Stimulated activated CD4-positive, alpha-beta T cell treated with anti-CD3 and anti-CD28 coated beads, Interleukin-2, amount 100 ng/mL, for 24 hours (primary cell): ENCODE measurements at places on chromosomes 5 and 9.
A peak's percentile ranks its signal among the peaks of the same experiment; 100 is the strongest.

GRCh38 chr5:1243487-1244130 is 18.4 kb downstream of the SLC6A18 start:
- DNase-seq: no peak

DNA sequence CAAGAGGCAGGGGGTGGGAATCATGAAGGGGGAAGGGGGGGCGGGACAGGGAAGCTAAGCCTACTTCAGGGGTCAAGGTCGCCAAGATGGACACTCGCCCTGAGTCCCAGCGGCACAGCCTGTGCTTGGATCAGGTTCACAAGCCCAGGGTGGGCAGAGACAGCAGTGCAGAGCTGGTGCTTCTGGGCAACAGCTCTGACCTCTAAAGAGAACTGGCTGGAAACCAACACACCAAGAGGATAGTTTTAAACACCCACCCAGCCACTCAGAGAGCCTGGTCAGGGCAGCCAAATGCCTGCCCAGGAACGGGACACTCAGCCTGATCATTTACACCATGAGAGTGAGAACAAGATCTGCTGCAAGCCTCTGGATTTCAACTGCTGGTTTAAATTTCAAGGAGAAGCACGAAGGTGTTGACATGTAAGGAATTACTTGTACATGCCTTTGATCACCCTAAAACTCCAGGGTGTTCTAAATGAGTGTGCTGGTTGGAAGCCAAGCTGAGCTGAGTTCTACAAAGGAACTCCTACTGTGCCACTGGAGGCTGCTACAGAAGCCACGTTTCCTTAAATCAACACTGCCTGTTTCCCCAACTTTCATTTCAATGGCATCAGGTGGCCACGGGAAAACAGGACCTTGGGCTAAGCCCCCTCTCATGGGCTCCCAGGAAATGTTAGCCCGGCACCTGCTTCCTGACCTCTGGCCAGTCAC is 91.5 kb downstream of the TTLL11 start:
- DNase-seq: no peak

DNA sequence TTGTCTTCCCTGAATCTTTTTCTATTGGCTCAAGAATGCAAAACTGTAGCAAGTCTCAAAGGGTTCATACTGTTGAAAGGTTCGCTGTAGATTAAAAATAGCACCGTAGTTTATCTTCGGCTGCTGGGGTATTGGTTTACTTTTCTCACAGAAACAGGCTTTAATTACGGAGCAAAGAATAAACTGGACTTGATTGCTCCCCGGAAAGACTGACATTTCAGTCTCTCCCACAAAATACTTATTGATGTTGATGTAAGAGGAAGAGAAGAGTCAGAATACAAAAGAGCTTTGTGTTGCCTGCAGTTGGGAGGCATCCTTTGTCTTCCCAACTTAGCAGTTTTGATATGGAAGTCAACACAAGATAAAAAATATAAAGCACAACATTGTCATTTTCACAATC is 183.9 kb upstream of the DMAC1 start:
- DNase-seq: no peak

GRCh38 chr9:124037790-124038189 is 26.2 kb downstream of the LHX2 start:
- DNase-seq: no peak

DNA sequence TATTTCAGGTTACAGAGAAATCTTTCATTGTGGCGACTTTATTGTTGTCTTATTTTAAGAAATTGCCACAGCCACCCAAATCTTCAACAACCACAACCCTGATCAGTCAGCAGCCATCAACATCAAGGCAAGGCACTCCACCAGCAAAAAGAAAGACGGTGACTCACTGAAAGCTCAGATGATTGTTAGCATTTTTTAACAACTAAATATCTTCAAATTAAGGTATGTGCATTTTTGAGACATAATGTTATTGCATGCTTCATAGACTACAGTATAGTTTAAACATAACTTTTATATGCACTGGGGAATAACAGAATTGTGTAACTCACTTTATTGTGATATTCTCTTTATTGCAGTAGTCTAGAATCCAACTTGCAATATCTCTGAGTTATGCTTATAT is 263.4 kb downstream of the TMEM232 start:
- DNase-seq: no peak

GRCh38 chr9:136354592-136355085 is 8.9 kb downstream of the DNLZ start:
- no peak for DNase-seq

- peak; percentile 21 for DNase-seq
Measured at GRCh38 chr9:16133556-16134227, 580.8 kb downstream of the CCDC171 start.

GRCh38 chr9:118362123-118362522 is 657.9 kb downstream of the TLR4 start:
- no peak for DNase-seq

- DNase-seq: no peak
Measured at GRCh38 chr5:17089690-17090089, 127.7 kb upstream of the BASP1 start.

DNA sequence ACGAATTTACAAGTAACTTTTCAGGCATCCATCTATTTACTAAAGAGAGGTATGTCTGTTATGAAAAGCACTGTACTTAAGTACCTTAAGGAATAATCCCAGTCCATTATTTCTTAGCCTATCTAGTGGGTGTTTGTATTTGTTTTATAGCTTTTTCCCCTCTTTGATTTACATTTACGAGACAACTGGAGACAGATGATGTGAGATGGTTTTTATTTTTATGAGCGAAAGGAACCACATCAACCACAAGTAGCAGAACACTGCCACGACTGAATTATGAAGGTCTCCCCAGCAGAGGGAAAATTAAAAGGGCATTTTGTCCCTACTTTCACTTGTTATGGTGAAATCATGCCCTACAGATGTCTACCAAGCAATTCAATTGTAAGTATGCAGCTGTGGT is 357.8 kb downstream of the NFIB start:
- DNase-seq: no peak

DNA sequence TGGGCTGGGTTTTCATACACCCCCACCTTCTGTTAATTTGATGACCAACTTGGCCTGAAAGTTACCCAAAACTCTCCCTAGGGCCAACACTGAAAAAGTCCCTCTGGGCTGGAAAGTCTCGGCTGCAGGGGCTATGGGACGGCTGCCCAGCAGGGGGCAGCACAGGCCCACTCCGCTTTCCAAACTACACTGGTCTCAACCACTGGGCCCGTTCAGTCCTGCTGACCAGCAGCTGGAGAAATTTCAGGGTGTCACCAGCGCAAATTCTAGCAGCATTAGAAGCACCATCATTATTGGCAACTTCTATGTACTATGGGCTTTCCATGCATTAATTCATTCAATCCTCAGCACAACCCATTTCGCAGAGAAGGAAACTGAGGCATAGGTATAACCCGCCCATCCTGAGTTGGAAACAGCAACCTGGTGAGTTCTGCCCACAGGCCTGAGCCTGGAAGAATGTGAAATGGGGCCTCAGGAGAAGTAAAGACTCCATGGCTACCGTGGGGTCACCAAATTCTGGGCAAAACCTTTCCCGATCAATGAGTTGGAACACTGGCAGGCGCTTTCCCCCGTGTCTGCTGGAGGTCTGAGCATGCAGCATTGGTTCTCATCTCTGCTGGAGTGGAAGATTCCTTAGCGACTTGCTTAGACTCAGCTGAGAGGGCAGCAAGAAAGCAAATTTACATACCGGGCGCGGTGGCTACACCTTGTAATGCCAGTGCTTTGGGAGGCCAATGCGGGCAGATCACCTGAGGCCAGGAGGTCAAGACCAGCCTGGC is 9.7 kb downstream of the ORM2 start:
- DNase-seq: peak; percentile 73

GRCh38 chr5:16076657-16077056 is 102.9 kb downstream of the MARCHF11 start:
- no peak for DNase-seq

GRCh38 chr5:53253421-53253871 is 143.9 kb upstream of the MOCS2 start:
- no peak for DNase-seq

GRCh38 chr9:38008168-38009034 is 60.6 kb downstream of the SHB start:
- DNase-seq: peak; percentile 41

DNA sequence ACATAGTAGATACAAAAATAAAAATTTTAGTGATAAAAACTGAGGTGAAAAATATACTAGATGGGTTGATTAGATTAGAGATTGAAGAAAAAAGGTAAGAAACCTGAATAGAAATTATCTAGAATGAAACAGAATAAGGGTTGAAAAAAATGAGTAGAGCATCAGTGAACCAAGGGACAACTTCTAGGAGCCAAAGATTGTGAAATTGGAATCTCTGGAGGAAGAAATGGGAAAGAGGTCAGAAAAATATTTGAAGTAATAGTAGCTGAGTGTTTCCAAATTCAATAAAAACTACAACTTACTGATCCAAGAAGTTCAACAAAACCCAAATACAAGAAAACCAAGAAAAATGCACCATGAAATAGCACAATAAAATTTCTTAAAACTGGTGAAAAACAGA is 116.6 kb upstream of the STARD4 start:
- DNase-seq: no peak

DNA sequence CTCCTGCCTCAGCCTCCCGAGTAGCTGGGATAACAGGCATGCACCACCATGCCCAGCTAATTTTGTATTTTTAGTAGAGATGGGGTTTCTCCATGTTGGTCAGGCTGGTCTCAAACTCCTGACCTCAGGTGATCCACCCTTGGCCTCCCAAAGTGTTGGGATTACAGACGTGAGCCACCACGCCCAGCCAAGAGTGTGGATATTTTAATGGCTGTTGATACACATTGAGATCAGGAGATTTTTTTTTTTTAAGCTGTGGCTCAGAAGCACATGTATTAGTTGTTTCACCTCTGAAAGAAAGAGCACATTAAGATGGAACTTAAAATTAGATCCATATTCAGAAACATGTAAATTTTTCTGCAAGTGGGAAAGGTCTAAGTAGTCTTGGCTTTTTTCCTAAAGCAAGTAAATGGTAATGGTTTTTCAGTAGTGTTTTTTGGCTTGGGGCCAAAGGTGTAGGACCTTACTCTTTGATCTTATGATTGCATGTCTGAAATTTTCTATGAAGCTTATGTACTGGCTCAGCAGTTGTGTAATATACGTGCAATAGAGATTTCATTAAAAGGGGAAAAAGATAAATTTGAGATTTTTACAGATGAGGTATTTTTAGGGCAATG is 9.9 kb downstream of the RBM27 start:
- DNase-seq: no peak

GRCh38 chr5:104540448-104540847 is 977.9 kb upstream of the NUDT12 start:
- no peak for DNase-seq

- DNase-seq: no peak
Measured at GRCh38 chr9:127014216-127014909, 99.8 kb downstream of the RALGPS1 start.

- no peak for DNase-seq
Measured at GRCh38 chr5:10367579-10367978, 14.1 kb downstream of the MARCHF6 start.

DNA sequence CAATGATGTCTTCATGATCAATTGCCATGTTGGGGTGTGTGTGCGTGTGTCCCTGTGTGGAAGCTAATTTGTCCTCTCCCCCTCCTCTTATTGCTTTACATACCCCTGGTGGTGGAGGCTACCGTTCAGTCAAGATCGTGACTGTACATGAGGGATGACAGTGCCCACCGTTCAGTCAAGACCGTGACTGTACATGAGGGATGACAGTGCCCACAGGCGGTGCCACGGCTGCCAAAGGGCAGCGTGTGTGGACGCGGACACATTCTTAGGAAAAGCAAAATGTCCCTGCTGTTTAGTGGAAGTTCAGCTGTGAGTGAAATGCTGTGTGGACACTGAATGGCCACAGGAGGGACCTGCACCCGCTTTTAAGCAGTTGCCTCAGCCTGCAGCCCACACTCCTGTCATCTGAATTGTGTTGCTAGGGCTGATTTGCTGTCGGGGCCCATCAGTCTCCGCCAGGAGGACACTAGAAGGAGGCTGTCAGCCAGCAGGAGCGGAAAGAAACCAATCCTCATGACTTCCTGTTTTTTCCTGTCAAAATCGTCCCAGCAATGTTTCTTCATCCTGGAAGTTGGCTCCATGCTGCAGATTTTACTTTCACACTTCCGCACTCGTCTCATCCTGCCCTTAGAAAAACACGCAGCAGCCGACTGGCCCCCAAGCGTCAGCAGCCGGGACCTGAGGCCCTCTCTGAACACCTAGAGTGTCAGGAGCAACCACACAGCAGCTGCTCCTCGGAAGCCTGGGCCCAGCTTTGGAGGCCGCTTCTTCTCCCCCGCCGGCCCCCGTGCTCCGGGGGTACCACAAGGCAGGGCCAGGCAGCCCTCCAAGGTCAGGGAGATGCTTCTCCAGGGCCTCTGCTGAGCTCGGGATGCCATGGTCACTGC is 9.1 kb downstream of the OR2V1 start:
- DNase-seq: no peak

DNA sequence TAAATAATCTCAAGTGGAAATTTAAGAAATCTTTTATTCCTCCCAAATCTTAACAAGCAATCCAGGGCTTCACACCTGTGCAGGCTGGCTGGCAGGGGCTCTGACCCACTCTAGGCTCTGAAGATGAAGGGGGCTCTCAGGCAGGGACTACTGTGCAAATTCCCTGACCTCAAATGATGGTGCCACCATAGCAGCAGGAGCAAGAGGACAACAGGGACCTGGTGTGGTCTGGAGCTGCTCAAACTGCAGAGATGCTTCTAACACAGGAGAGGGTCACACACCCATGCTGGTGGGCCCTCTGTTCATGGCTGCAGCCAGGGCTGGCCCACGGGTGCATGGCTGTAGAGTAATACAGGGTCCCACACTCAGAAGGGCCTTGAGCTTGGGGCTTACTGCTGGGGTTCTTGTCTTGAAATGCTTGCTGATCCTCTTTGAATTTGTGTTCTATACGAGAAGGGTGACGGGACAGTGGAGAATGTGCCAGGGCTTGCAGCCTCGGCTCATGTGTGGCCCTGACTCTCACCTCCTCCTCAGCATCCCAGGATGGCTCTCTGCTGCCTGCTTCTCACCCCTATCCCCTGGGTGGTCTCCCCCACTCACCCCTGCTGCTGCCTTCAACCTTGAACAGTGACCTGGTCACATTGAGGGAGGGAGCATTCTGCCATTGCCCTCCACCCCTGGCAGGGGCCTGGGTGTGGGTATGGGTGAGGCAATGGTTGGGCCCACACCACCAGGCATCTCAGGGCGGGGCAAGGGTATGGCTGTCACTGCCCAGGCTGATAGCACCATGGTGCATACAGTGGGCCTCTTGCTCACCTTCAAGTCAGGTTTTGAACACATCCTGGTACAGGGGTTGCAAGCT is 191.7 kb downstream of the FSTL4 start:
- DNase-seq: no peak

GRCh38 chr9:13816837-13817236 is 497.1 kb downstream of the NFIB start:
- no peak for DNase-seq

DNA sequence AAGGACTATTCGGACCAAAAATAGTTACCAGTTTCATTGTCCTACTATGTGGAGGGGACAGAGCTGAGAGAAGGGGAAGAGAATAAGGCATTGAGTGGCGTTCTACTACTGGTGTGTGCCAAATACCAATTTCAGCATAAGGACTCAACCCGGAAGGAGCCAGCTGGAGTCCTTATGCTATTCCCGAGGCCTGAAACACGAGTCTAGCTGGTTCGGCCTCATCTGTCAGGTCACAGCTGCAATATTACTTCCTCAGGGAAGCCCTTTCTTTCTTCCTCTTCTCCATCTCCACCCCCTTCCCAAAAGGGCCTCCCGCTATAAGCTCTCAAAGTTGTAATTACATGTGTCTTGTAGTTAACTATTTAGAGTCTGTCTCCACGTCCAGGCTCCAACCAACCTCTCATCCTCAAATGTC is 20.5 kb upstream of the FER start:
- DNase-seq: no peak

GRCh38 chr9:92468206-92468605 is 14.1 kb downstream of the ASPN start:
- DNase-seq: no peak

- no peak for DNase-seq
Measured at GRCh38 chr9:129172816-129173215, 5.2 kb downstream of the IER5L start.
